Stimulated activated CD8-positive, alpha-beta memory T cell treated with anti-CD3 and anti-CD28 coated beads, Interleukin-4, amount 100 ng/mL, for 1 hour (primary cell): ENCODE measurements at places on chromosomes 6 and 20.

GRCh38 chr20:38836991-38837390, 31.5 kb downstream of the PPP1R16B start:
- no peak for DNase-seq

DNA sequence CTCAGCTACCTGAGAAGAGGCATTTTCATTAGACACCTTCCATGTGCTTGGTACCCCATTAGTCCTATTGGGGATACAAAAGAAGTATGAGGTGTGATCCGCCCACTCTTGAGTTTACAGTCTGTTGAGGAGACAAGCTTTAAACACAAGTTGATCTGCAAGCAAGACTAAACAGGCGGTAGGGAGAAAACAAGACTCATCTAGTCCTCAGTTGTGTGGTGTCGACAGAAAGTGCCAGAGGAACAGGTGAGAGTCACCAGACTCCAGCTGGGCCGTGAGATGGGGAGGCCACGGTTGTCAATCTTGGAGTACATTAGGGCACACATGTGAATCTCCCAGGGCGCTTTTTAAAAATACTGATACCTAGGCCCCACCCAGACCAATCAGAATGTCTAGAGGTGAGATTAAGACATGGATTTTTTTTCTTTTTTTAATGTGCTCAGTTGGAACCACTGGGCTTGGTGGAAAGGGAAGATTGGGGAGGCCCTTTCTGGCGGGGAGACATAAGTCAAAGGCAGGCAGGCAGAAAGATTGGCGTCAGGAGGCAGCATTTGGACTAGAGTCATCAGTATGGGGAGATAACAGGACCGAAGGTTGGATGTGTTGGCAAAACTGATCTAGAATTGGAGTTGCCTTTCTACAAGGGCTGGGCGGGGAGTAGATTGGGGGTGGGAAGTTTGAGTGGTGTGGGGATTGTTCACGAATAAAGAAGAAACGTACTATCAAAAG, 10.4 kb downstream of the E2F3 start:
- DNase-seq = no peak

DNA sequence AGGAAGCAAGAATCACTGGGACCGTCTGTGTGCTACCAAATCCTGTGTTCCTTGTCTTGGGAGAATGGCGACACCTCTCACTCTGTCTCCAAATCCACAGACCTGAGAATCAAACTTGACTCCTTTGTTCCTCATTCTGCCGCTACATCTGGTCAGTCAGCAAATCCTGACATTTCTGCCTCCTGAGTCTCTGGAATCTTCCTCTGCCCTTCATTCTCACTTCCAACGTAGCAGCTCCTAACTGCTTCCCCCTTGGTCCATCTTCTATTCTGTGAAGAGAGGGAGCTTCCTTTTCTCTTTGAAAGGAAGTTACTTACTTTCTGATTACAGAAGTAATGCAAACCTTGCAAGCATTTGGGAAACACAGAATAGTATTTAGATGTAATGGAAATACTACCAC, 37.7 kb downstream of the SYTL3 start:
- no peak for DNase-seq

- no peak for DNase-seq
Observed at GRCh38 chr20:6884114-6884513, 116.6 kb downstream of the BMP2 start.

DNA sequence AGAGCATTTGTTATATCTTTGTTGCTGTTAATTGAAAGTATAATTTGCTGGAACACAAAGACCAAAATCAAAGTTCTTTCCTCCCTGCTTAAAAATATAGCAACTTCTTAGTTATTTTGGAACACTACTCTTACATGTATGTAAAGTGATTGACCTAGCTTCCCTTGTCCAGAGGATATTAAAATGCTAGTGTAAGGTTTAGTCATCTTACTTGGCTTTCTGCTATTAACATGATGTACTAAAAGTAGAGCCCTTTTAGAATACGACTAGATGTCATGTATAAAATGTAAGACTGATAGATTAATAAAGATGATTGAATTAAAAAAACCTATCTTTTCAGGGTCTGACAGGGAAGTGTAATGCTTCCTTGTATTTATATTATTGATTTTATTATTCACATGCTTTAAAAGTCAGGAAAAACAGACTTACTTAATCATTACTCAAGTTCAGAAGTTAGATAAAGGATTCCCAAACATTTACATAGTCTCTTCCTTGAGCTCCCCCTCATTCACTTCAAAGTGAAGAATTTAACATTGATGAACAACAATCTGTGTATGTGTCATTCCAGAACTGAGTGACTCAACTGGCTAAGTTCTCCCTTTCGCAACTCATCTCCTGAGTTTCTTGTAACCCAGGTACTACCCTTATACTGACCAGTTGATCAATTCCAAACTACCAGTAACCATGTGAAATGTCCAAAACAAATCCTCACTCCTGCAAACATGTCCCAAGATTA, 50.9 kb downstream of the BTBD9 start:
- DNase-seq = no peak

- DNase-seq = no peak
Observed at GRCh38 chr6:168226902-168227318, 92.7 kb downstream of the DACT2 start.

- DNase-seq = no peak
Observed at GRCh38 chr20:22887796-22888195, 147.3 kb upstream of the SSTR4 start.

- no peak for DNase-seq
Observed at GRCh38 chr6:120303527-120303926, 954.0 kb upstream of the MAN1A1 start.

DNA sequence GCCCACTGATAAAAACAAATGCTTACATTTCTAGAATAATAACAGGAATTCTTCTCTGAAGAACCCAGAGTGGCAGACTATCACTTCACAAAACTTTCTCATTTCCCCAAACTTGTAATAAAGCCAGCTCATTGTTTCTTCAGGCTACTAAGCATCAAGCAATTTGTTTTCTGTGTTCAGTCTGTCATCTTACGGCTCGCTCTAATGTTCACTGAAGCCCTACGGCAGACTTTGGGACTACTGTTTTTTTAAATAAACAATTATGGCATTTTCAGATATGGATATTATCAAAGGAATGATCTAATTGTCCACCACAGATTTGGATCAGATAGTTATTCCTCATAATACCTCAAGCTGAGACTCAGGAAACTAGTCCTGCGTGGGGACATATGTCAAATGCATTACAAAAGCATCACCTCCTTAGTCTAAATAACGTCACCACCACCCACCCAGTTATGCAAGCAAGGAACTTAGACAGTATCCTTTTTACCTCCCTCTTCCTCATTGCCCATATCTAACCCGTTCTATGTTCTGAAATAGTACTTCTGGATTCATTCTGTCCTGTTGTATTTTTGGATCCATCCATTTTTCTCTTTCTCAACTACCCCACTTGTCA, 415.1 kb downstream of the PLCB1 start:
- no peak for DNase-seq

DNA sequence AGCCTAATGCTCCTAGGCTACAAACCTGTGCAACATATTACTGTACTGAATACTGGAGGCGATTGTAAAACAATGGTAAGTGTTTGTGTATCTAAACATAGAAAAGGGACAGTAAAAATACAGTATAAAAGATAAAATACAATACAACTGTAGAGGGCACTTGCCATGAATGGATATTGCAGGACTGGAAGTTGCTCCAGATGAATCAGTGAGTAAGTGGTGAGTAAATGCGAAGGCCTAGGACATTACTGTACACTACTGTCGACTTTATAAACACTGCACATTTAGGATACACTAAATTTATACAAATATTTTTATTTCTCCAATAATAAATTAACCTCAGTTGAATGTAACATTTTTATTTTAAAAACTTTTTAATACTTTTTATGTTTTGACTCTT, 485.0 kb downstream of the MMUT start:
- DNase-seq = no peak

GRCh38 chr20:444117-444516, 18.2 kb downstream of the TBC1D20 start:
- DNase-seq = no peak

DNA sequence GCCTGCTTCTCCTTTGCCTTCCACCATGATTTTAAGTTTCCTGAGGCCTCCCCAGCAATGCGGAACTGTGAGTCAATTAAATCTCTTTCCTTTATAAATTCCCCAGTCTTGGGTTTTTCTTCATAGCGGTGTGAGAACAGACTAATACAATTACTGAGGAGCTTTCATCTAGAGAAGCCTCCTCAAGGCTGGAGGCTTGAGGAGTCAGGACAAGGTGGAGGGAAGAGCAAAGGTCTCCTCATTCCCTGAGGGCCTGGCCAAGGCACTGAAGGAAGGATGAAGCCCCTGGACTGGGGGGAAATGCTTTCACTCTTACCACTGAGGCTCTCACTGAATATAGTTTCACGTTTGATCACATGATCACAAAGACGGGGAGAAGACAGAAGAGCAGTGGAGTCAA, 118.2 kb downstream of the MAN1A1 start:
- no peak for DNase-seq

- DNase-seq = no peak
Observed at GRCh38 chr6:3294921-3295871, 36.4 kb downstream of the PSMG4 start.

GRCh38 chr6:169156108-169156792, 97.4 kb downstream of the THBS2 start:
- DNase-seq = no peak

DNA sequence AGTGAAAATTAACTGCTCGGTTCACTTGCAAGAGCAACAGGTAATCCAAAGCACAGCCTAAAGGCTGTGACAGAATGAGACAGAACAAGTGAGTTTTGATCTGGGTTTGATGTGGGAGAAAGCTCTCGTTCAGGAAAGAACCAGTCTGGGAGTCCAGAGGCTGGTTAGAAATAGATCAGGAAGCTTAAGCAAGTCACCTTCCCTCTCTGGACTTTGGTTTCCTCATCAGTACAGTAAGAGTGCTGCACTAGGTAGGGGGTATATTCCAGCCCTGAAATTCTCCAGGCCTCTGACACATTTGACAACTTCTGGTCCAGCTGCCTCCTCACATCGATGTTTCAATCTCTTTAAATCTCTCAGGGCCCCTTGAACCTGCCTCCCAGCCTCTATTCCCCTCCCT, 33.7 kb upstream of the MDGA1 start:
- DNase-seq = no peak

DNA sequence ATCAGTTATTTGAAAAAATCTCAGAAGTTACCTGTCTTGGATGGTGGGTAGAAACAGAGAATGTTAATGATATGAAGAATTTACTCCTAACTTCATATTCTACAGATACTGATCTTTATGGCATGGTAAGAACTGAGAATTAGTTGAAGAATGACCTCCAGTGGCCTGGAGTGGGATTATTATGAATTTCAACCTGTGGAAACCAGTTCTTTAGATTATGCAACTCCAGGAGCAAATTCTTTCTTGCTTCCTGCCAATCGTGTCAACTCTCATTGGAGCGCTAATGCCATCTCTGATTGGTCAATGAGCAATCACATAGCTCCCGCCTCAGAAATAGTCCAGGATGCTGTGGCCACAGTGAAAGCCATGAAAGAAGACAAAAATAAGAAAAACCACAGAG, 40.6 kb downstream of the LYRM2 start:
- no peak for DNase-seq

DNA sequence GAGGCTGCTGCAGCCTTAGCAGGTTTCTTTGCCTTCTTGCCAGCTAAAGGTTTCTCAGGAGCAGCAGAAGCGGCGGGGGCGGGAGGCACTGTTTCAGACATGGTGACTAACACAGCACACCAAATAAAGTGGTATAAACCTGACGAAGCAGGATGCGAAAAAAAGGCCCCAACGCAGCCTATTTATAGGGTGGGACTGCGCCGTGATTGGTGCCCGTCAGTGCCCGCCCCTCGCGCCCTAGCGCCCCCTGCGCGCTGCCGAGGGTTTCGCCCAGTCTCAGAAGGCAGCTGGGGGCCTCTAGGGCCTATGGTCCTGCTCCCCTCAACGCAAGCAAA, 55.0 kb downstream of the TRIM38 start:
- no peak for DNase-seq

DNA sequence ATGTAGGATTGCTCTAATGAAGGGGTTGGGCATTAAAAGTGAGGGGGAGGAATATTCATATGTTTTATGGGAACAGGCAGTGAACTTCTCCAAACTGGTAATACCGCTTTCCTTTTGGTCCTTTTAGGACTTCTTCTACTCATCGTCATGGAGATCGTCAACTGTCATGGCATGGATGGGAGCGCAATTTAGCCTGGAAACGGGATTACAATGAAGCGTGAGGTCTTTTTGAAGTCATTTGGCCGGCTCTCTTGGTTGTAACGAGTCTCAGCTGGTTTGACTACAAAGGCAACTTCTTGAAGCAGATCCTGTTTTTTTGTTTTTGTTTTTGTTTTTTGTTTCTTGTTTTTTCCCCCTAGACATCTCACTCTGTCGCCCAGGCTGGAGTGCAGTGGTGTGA, 1.4 kb upstream of the HLA-E start:
- no peak for DNase-seq

DNA sequence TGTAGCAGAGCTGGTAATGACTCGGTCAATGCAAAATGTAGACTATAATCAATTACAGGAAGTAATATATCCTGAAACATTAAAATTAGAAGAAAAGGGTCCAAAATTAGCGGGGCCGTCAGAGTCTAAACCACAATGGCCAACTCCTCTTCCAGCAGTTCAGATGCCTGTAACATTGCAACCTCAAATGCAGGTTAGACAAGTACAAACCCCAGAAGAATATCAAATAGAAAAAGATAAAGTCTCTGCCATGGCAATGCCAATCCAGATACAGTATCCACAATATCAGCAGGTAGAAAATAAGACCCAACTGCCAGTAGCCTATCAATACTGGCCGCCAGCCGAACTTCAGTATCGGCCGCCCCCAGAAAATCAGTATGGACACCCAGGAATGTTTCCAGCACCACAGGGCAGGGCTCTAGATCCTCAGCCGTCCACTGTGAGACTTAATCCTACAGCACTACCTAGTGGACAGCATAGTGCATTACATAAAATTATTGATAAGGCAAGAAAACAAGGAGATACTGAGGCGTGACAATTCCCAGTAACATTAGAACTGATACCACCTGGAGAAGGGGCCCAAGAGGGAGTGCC, 158.4 kb downstream of the GPX5 start:
- DNase-seq = no peak

GRCh38 chr6:130412556-130413290, 46.9 kb downstream of the TMEM200A start:
- DNase-seq = no peak

GRCh38 chr20:8127553-8128255, 4.4 kb upstream of the PLCB1 start:
- DNase-seq = no peak

DNA sequence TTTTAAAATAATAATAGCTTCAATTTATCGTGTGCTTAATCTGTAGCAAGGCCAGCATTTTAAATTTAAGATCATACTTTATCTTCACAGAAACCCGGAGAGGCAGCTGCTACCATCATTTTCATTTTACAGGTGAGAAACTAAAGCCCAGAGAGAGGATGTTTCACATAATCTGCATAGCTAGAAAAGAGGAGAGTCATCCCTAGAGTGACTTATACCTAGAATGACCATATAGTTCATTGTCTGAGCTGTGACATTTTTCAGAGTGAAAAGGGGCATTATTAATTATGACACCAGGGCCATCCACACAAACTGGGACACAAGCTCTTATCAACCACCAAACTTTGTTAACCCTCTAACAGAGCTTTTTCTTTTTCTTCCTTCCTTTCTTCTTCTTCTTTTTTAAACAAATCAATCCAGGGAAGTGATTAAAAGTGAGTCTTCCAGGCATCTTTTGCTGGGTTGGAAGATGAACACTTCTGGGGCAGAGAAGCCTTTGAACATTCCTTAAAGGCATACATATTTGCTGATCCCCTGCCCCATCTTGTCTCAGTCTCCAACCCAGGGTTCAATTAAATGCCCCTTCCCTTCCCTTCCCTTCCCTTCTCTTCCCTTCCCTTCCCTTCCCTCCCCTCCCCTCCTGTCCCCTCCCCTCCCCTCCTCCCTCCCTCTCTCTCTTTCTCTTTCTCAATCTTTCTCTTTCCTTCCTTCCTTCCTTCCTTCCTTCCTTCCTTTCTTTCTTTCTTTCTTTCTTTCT, 272.5 kb upstream of the JAG1 start:
- DNase-seq = no peak
